ENCODE measurements at places on chromosomes 11 and 22. TPM values are rescaled to one million over a fixed set of nuclear protein-coding genes. Genes with fewer than 3 reads are reported as not detected.

- DNase-seq: no peak
These were observed 32.1 kb upstream of the PCF11 start for GRCh38 chr11:83124636-83125424.

- no peak for DNase-seq
These were observed 20.9 kb downstream of the LRFN4 start for GRCh38 chr11:66877588-66878385.

DNA sequence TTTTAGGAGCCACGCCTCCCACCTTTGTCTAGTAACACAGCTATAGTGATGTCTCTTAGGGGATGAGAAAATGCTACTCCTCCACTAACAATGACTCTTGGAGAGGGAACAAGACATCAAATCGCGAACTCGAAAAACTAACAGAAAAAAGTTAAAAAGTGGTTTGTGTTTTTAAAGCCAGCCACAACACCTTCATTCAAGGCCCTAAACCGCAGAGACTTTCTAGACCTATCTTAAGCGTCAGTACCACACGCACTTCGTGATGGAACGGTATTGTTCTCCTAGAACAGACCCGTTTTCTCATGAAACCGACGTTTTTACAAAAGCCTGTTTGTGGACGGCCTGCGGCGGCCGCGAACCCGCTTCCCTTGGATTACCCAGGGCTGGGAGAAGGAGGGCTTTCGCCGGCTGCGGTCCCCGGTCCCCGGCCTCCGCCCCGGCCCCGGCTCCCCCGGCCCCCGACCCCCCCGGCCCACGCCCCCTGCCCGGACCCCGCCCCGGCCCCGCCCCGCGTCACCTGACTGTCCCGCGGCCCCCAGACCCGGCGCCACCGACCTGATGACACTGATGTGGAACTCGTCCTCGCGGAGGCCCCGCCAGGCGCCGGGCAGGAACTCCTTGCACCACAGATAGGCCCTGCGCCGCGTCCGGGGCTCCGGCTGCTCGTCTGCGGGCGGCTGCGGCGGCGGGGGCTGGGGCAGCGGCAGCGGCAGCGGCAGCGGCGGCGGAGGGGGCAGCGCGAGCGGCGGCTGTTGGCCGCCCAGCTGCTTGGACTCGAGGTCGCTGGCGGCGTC, 718 bp downstream of the CHKA start:
- peak; percentile 45 for DNase-seq

GRCh38 chr11:95512682-95513081, 276.9 kb downstream of the FAM76B start:
- DNase-seq: peak; percentile 46

GRCh38 chr11:33919645-33920044, 27.8 kb upstream of the LMO2 start:
- no peak for DNase-seq

DNA sequence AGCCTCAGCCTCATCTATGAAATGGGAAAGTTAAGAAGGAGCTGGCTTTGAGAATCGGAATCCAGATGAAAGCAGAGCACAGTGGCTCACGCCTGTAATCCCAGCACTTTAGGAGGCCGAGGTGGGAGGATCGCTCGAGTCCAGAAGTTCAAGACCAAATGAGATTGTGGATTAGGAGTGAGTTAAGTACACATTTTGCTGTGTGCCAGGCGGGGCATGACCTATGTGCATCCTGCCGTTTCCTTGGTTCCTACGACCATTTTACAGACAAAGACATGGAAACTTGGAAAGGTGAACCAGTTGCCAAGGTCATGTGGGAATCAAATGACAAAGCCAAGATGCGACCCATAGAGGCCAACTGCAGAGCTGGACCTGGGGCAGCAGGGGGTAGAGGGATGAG, 4.2 kb downstream of the PLA2G3 start:
- DNase-seq: no peak

DNA sequence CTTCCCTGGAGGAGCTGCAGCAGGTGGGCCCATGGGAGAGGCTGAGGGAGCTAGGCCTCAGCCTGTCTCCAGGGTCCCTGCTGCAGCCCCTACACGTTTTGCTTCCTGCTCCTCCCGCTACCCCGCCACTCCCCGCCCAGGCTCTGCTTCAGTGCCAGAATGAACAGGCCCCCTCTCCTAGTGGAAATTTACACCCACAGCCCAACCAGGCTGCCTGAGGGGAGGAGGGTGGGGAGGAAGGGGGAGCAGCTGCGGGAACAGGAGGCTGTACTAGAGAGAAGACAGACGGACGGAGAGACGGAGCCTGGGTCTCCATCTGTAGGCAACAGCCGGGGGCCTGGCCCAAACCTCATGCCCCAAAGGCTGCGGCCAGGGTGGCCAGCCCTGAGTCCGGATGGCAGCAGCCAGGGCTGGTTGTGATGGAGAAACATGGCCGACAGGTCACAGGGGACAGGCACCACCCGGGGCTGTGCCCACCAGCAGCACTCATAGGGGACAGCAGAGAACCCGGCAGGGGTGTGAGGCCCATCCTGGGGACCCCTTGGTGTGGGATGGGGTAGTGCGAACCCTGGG, 20.6 kb downstream of the FLRT1 start:
- DNase-seq: no peak

GRCh38 chr22:21991774-21992173, 9.2 kb upstream of the TOP3B start:
- no peak for DNase-seq

GRCh38 chr11:70948855-70949531, 303.4 kb downstream of the SHANK2 start:
- no peak for DNase-seq

Gene CRYBB1
- total RNA-seq: not detected

Gene SYT12
- under 0.01 TPM for total RNA-seq

Gene KCNJ5
- not detected for total RNA-seq

Gene DEPDC5
- 7.8 TPM for total RNA-seq

Gene ME3
- total RNA-seq: 5.5 TPM

Gene TRPC6
- 1.1 TPM for total RNA-seq
